ENCODE measurements at places on chromosomes 5 and 9.

- no peak for DNase-seq
Observed at GRCh38 chr5:120293796-120294195, 170.3 kb upstream of the PRR16 start.

- no peak for DNase-seq
Observed at GRCh38 chr9:79689576-79689975, 117.8 kb downstream of the TLE4 start.

DNA sequence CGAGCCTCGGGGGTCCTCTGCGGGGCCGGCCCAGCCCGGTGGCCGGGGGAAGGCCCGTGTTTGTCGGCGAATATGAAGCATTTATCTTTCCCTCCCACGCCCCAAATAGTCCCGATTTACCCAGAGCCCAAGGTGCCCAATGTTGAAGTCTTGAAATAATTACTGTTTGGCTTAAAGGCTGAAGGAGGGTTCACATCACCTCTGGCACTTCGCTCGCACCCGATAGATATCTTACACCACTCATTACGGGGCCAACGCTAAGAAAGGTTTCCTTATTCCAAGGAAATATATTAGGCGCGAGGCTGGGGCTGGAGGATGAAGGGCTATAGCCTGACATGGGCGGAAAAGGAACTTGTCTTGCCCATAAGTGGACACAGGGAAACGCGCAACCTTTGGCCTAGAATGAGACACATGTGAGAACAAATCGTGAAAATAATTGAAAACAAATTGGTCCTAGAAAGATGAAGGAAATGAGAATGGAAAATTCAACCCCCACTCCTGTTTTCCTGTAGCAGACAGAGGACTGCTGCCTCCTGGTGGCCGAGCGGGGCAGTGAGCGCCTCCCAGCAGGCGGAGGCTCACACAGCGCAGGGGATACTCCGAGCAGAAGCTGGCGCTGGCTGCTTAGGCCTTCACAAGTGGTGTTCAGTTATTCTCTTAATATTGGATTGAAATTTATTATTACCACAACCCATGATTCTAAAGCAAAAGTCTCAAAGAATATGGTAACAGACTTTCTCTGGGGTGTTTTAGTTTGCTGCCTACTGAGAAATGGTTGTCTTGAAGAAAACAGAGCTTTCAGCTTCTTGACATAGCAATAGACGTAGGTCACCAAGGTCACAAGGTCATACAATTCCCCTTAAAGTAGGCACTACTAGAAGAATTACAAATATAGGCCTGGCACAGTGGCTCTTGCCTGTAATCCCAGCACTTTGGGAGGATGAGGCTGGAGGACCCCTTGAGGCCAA lies 7.9 kb downstream of the CCL21 start:
- peak; percentile 72 for DNase-seq

DNA sequence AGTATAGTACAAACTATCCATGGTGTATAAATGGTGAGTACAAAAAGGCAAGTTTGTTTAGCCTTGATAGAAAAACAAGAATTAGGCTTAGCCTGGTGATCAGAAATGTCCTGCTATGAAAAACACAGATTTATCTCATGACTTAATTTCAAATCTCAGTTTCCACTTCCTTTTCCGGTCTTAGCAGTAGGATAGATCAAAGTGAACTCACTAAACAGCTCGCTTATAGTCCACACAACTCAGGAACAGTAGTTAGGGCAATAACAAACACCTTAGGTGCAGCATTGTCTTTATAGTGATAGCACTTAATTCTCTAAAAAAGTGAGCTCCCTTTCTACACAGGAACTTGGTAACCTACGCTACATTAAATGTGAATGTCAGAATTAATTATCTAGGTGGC lies 11.4 kb downstream of the GOLGA1 start:
- no peak for DNase-seq

DNA sequence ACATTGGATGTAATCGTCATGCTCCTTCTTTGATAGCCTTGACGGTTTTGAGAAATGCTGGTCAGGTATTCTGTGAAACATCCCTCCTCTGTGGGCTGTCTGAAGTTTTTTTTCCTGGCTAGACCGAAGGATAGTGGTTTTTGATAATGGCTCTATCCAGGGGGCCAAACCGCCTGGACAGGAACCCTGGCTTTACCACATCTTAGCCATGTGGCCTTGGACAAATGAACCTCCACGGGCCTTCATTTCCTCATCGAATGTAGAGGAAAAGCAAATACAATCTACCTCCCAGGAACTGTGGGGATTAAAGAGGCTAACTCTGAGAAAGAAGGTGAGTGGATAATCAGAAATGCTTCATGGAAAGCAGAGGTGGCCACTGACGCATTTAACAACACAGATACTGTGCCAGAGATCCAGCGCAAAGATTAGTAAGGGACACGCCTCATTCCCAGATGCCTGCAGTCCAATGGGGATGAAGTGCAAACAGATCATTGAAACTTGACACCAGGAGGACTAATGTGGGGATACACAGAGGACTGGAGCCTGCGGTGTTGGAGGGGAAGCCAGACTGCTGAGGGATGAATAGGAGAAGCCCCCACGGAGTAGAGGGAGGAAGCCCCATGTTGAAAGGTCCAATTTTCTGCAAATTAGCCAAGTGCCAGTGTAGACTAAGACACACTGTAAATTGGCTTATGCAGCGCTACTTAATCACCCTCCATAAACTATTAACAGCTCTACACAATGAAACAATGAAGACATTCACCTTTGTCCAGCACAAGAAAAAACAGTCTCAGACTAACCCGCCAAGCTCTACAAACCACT lies 41.6 kb downstream of the MYO10 start:
- DNase-seq: no peak

- DNase-seq: no peak
Observed at GRCh38 chr9:106758911-106759310, 104.1 kb upstream of the ZNF462 start.

GRCh38 chr9:110156902-110157301 lies 51.1 kb downstream of the C9orf152 start:
- peak; percentile 19 for DNase-seq

DNA sequence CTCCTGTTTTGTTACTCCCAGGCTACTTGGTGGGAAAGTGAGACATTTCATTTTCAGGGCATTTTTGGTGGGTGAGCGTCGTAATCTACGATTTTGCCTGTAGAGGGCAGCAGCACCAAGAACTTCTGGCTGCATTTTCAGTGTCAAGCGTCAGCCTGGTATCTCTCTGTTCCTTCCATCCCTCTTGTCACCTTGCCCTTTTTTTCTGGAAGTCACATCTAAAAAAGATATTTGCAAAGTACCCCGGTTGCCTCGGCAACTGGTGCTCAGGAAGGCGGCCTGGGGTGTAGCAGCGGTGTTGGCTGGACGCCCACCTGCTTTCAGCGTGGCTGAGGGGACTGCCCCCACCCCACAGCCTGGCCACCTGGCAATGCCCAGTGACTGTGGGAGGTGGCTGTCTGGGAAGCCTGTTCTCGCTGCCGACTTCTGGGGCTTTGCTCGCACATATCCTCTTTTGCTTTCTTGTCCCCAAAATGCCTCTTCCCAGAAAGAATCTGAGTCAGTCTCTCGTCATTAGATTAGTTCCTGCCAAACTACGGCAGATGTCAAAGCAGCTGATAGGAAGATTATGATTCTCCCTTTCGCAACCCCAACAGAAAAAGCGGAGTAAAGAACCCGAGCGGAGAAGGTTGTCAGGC lies 84.5 kb downstream of the ACER2 start:
- DNase-seq: peak; percentile 19

DNA sequence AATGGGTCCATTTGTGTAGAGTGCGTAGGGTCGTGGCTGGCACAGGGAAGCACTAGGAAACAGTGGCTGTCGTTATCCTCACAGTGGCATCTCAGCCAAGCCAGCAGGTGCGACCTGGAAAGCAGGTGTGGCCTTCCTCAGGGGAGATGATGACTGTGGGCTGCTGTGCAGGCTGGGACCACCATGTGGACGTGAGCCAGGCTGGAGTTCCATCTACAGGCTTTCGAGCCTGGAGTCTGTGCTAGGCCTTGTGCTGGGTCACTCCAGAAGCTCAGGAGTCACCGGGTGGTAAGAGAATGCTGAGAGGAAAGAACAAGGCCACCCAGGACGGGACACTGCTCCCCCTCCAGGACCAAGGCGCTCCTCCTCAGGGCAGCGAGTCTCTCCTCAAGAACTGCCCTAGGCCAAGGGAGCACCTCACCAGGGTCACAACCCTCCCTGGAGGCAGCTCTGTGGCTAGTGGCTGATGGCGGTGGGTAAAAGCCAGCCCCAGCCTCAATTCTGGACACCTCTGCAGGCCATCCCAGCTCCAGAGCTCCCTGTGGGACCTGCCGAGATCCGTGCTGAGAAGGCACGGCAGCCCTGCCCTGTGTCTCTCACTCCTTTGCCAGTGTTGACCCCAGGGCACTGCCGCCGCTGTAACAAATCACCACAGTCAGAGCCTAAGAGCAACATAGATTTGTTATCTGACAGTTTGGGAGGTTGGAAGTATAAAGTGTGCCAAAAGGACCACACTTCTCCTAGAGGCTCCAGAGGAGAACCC lies 36.0 kb downstream of the WHRN start:
- no peak for DNase-seq

DNA sequence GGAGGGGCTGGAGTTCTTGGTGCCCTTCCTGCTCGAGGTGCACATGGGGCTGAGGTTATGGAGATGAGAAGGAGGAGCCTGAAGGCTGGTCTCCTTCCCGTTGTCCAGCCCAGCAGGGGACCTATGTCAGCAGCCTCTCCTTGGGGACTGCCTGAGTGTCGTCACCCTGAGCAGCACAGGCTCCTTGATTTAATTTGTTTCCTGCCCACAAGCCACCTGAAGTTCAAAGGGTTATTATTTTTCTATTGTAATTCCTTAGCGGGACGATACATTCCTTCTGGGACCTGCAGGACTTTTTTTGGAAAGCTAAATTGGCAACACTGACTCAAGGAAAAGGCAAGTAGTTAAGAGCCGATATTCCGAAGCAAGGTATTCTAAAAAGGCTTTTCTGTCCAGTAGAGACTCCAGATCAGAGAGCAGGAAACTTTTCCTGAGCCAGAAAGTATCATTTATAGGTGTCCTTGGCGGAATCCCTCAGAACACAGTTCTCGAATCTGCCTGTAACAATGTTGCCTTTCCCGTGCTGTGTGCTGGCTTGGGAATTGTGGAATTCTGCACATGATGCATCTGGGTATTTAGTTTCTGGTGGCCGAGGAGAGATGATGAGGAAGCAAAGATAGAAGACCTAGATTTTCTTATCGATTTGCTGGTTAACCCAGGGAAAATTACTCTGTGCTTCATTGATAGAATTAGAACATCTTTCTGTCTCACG lies 55.4 kb downstream of the ARHGAP26 start:
- DNase-seq: no peak

GRCh38 chr5:168093200-168093910 lies 198.1 kb upstream of the WWC1 start:
- no peak for DNase-seq

DNA sequence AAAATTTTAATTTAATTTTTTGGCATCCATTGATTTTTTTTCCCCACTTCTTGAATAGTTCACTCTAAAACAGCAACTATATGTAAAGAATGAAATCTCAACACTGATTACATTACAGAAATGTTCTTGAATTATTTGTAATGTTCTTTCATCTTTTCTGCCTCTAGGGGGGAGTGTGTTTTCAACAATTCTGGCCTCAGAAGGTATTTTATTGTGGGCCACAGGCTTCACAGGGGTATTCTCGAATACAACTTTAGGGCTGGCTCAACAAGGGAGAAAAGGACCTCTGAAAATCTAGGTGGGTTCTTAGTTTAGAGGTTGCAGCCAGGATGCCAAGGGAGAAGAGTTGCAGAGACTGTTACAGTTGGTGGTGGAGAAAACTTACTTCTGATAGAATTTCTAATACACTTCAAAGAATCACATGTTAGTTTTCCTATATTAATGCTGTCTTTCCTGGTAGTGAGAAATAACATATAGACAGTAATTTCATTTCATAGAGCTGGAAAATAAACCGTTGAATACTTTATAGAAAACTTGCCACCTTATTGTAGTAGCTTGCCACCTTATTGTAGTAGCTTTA lies 3.6 kb upstream of the NPR3 start:
- DNase-seq: no peak

DNA sequence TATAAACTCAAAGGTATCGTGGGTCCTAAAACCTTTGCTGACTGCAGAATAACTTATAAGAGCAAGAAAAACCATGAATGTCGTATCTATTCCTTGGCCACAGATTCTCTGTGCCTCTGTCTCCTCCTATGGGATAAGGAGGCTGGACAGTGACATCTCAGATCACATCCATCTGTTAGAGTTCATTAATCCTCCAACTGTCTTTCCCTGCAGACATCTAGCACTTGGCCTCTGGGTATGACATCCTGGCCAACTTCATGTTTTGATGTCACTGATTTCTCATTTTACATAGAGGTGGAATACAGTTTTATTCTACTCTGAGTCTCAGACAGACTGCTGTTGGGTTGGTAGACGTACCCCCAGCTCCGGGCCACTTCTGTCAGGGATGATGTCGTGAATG lies 86.2 kb downstream of the OTULIN start:
- no peak for DNase-seq

DNA sequence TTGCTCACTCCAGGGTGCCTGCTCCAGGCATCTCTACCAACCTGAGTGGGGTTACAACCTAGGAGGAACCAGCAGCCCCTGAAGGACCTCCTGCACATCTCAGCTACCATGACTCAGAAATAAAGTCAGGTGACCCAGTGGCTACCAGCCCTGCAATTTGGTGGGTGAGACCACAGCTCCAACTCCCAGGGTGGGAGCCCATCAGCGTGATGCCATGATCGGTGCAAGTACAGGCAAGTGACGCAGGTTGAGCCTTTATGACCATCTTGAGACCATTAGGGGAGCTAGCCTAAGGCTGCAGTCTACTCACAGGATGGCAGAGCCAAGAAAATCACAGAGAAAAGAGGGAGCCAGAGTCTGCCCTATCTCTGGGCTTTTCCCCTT lies 8.6 kb downstream of the SEPTIN8 start:
- DNase-seq: no peak

- no peak for DNase-seq
Observed at GRCh38 chr5:168282120-168282519, 9.3 kb upstream of the WWC1 start.

- DNase-seq: no peak
Observed at GRCh38 chr9:136721339-136722092, 9.1 kb downstream of the DIPK1B start.

DNA sequence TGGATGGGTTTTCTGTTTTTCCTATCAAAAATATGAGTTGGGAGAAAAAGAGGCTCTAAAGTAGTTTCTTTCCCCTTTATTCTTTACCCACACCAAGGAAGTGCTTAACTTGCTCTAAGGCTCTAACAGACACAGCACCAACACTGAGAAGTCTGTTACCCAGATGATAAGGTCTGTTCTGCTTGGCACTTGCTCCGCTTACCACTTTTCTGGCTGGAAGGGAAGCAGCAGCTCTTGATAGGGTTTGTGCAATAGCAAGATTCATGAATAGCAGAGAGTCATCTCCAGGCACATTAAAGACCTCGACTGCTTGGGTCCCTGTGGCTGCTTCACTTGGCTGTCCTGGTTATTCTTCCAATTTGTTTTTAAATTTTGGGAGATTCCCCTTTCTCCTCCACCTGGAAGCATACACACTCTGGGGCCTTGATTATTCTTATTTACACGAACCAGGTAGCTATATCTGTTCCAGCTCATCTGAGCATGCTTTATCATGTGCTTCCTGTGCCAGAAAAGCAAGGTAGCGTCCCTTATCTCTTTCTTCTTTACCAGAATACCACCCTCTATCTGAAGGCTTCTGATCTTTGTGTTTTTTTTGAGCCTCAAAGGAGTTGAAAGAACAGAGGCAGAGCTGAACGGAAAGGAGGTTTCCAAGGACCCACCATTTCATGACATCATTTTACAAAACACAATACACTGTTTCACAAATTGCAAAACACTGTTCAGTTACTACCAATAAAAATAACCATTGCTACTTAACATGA lies 24.8 kb downstream of the PPP3R2 start:
- no peak for DNase-seq

GRCh38 chr9:3746296-3747275 lies 220.8 kb upstream of the RFX3 start:
- DNase-seq: no peak

- no peak for DNase-seq
Observed at GRCh38 chr9:136514022-136514714, 31.3 kb upstream of the SEC16A start.

Measured in activated effector memory CD4-positive, alpha-beta T cell treated with Interleukin-2 at 50 U/mL for 16 hours (primary cell).